Fibroblast of skin of right biceps (primary cell): ENCODE measurements at places on chromosomes 4 and X.

GRCh38 chr4:26150948-26151347 lies 169.9 kb upstream of the RBPJ start:
- peak; percentile 49 for DNase-seq

DNA sequence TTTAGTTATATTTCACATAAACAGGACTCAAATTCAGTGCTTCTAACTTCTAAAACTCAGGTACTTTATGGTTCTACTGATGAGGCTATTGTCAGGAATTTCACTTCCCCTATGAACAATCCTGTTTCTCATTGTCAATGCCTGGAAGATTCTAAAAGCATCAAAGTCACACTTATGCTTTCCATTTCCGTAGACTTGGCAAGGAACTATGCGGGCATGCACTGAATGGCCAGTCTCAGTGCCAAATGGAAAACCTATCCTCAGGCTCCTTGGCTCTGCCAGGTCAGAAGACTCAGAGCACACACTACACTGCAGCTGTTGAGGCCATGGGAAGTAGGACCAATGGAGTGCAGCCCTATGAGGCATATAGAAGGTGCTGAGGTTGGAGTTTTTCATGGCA lies 97.0 kb upstream of the PTPN13 start:
- DNase-seq, result peak; percentile 32

DNA sequence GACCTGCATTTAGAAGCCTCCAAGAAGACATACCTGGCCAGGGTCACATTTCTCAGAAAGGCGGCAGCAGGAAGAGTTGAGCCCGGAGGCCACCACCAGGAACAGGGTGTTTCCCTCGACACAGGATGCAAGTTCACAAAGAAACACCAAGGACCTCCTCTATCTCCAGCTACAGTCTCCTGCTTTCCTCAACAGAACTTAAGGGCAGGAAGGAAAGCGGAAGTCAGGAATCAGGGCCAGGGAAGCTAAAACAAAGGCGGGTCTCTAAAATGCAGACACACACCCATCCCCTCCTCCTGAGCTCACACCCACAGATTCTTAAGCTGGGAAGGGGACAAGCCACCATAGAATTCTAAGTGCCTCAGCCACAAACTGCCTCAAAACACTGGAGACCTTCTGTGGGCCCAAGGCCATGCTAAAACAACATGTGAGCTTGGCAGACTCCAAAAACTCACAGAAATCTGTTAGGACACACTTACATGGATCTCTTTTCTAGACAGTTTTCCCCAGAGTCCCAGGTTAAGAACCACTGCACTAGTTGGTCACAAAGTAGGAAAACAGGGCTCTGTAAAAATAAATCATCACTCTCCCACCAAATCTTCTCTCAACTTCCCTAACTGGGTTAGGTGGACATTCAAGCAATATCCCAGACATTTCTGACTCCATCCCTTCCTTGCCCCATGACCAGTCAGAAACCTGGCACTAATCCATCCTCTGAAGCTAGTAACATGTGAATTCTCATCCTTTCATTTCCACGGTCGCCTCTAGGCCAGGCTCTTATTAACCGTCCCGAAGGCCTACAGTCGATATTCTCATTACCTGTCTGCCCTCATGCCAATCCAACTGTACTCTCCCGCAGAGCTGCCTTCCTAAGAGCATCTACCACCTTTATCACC lies 163.2 kb downstream of the APBB2 start:
- DNase-seq, result no peak

DNA sequence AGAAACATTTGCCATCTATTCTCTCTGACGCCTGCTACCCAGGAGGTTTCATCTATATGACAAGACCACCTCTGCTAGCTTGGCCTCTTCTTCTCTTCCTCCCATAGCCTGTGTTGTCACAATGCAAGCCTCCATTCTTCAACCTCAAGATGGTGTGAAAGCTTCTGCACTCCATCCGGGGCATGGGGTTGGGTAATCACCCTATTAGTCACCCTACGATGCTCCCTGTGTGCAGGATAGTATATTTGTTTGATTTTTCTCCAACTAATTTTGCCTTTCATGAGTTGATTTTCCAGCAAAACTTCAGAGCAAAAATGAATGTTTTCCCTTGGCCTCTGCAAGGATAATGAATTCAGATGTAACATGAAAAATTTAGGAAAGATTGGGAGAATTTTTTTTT lies 128.0 kb upstream of the STS start:
- no peak for DNase-seq

GRCh38 chr4:183471946-183472708 lies 27.7 kb downstream of the CDKN2AIP start:
- DNase-seq, result peak; percentile 72

- DNase-seq, result no peak
Measured at GRCh38 chrX:29491659-29492058, 723.7 kb upstream of the MAGEB2 start.

- DNase-seq, result peak; percentile 33
Measured at GRCh38 chrX:119407681-119408080, 8.5 kb downstream of the SLC25A43 start.

- no peak for DNase-seq
Measured at GRCh38 chrX:25039036-25039435, 23.3 kb upstream of the ARX start.

- DNase-seq, result no peak
Measured at GRCh38 chrX:42128020-42128419, 204.7 kb upstream of the CASK start.

GRCh38 chr4:152920768-152921167 lies 15.4 kb upstream of the FHDC1 start:
- DNase-seq, result peak; percentile 41

DNA sequence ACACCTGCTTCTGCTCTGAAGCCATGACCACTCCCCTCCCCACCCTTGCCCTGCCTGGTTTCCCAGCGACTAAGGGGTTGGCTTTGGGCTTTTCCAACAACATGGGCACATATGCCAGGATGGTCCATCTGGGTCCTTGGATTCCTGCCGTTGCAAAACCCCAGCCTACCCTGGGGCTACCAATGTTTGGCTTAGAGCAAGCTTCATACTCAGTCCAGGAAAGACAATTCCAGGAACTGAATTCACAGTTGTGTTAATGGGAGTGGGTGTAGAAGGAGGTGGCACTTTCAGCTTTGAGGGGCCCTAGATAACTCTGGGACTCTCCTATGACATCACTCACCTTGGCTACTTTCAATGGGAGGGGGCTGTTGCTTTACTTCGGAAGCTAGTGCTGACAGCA lies 9.0 kb downstream of the FGFBP1 start:
- no peak for DNase-seq

- DNase-seq, result peak; percentile 62
Measured at GRCh38 chr4:112348488-112349158, 51.5 kb downstream of the ALPK1 start.

GRCh38 chr4:94516999-94517398 lies 65.3 kb downstream of the PDLIM5 start:
- no peak for DNase-seq

- no peak for DNase-seq
Measured at GRCh38 chrX:153408221-153408721, 3.0 kb upstream of the ZFP92 start.

- peak; percentile 46 for DNase-seq
Measured at GRCh38 chr4:147769386-147769785, 37.5 kb downstream of the ARHGAP10 start.

DNA sequence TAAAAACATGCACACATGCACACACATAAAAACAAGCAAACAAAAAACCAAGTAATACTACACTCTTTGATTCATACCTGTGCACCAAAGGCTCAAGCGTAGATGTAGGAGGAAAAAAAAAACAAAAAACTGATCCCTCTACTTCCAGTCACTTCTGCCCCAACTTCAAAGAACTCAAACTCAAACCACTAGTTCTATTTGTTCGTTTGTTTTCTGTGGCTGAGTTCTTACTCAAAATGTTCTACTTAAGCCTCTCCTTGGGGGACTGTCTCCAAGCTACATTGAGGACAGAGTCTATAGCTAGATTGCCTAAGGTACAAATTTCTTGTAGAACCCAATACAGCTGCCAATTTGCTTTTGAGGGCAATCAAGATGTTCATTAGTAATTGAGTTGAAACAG lies 171.0 kb upstream of the ATOH1 start:
- DNase-seq, result no peak

- DNase-seq, result peak; percentile 70
Measured at GRCh38 chrX:23383411-23383810, 48.8 kb downstream of the PTCHD1 start.

GRCh38 chr4:189809839-189810238 lies 130.8 kb upstream of the FRG1 start:
- DNase-seq, result peak; percentile 43

DNA sequence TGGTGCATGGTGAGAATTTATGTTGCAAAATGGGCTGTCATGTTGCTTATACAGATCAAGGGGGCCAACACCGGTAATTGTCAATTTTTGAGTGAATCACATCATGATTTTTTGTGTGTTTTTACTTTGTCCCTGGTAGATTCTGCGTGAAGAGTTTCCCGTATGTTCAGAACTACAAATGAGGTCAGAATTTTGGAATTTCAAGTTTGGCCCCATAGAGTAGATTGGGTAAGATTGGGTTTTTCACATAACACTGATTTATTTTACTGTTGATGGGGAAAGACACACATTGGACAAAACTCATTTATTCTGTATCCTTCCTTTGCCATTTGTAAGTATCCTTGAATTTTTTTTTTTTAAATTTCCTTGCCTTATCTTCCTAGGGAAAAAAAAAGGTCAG lies 158.5 kb upstream of the MXRA5 start:
- peak; percentile 28 for DNase-seq

GRCh38 chr4:151004222-151004621 lies 10.9 kb downstream of the LRBA start:
- peak; percentile 46 for DNase-seq

- DNase-seq, result peak; percentile 75
Measured at GRCh38 chr4:41009411-41009810, 204.9 kb downstream of the APBB2 start.

DNA sequence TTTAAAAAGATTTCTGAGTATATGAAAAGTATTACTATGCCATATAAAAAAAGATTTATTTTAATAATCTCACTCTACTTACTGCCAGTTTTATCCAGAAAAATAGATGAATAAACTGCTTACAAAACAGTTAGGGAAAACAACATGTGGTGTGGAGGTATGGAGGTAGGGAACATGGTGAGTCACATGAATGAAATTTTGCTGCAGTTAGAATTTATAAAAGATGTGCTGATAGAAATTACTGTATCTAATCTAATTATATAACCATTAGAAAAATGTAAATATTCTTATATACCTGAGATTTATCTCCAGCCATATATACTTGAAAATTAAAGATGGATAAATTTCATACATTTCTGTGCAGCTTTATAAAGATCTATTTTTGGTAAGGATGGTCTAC lies 184.0 kb upstream of the ANK2 start:
- peak; percentile 5 for DNase-seq

DNA sequence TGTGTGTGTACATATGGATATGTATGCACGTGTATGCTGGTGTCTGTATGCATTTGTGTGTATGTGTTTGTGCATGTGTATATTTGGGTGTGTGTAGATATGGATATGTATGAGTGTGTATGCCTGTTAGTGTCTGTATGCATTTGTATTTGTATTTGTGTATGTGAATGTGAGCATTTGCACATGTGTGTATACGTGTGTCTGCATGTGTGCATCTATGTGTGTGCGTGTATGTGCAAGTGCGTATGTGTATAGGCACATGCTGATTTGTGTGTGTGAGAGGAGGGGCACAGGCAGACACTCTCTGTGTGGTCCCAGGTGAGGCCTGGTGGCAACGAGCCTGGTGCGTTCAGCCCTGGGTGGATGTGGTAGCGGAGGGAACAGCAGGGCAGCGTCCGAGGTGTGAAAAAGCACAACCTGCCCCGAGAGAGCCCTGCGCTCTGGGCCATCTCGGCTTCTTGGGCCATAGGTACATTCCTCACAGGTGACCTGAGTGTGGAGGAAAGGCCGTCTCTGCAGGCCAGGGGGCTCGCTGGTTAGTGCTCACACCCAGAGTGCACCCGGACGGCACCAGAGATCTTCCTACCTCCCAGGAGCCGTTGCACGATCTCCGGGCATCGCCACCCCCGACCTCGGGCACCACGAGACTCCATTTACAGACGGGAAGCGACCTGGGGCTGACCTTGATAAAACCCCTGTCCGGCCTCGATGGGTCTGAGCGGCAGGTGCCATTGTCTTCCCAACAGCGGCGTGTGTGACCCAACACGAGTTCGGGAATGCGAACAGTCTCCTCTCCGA lies 45.0 kb downstream of the ASMT start:
- no peak for DNase-seq

GRCh38 chr4:109218288-109218687 lies 84.2 kb downstream of the COL25A1 start:
- no peak for DNase-seq

DNA sequence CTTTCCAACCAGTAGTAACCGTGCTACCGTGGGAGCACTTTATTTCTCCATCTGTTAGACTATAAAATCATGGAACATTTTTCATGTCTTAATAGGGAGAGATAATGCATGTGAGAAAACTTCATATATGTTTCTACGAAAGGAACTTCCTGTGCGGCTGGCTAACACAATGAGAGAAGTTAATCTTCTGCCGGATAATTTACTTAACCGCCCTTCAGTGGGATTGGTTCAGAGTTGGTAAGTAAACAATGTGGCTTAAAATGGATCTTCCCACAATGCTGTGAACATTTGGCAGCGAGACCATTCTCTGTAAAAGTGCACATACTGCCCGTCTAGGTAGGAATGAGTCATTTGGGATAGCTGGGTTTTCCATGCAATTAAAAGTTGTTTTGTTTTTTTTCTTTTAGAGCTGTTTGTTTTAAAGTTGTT lies 29.6 kb downstream of the PDK3 start:
- peak; percentile 76 for DNase-seq

- DNase-seq, result no peak
Measured at GRCh38 chr4:92528541-92528940, 224.8 kb downstream of the GRID2 start.

DNA sequence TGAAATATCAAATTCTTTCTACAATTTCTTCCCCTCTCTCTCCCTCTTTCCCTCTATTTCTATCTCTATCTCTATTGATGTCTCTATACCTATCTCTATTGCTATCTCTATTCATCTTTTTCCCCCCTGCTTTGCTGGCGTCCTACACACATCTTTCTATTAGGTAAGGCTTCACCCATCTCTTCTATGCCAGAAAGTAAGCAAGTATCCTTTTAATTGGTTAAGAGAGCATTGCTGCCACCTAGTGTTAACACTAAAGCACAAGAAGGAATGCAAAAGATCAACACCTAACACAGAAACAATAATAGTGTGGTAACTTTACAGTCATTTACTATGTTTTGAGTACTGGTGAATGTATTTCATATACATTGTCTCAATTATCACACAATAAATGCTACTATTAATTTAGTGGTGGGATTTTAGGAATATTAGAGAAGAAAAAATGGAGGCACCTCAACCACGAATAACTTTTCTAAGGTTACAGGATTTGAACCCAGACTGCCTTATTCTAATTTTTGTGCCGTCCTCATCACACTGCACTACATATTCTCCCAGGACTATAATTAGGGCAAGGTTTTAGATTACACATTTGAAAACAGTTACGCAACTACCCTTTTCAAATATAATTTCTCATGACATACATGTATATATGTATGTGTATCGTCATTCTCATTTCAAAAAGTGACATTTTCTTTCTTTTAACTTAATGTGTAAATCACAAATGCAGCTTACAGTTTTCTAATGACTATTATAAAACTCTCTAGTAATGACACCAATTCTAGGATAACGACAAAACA lies 3.7 kb upstream of the C4orf36 start:
- peak; percentile 74 for DNase-seq
